ENCODE measurements at places on chromosomes 16 and 17.

DNA sequence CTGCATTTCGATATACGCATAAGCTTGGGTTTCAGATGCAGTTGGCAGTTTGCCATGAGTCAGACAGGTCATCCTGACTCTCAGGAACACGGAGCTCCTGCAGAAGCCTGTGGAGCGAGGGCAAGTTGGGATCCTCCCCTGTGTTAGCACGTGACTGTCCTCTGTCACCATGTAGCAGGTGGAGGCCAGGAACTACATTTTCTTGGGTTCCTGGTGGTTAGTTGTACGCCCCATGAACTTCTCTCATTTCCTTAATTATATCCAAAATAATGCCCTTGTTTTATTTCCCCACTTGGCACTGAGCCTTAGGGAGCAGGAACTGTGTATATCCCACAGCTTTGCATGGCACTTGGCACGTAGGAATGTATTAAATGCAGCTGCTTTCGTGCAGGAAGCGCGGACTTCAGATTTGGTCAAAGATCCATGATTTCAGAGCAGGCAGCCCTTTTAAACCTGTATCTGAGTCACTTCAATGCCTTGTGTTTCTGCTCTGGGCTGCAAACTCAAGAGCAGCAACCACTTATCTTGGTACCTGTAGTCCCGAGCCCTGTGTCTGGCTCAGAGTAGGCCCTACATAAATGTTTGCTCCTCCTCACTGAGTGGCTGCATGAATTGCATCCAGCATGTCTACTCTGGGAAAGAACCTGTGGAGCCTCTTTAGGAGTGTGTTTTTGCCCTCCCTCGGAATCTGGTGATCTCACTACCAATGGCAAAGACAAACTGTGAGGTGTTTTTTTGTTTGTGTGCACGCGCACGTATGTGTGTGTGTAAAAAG lies 428.4 kb downstream of the MAF start:
- no peak for DNase-seq

GRCh38 chr17:34249061-34249460 lies 6.0 kb upstream of the CCL2 start:
- DNase-seq, result no peak

DNA sequence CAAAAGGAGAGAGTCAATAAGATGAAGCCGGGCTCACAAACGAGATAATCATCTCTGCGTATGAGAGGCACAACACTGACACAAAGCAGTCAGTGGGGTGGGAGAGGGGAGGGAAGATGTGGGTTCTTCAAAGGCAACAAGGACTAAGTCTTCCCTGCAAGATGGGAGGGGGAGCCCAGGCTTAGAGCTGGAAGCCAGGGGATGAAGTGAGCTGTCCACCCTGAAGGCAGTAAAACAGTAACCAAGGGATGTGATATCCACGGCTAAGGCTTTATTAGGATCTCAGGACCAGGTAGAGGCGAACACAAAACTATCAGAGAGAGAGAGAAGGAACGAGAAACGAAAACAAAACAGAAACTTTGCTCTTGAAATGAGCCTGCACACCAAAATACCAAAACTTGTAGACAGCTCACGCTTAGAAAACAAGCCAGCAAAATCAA lies 115.9 kb downstream of the DYNLRB2 start:
- DNase-seq, result no peak

DNA sequence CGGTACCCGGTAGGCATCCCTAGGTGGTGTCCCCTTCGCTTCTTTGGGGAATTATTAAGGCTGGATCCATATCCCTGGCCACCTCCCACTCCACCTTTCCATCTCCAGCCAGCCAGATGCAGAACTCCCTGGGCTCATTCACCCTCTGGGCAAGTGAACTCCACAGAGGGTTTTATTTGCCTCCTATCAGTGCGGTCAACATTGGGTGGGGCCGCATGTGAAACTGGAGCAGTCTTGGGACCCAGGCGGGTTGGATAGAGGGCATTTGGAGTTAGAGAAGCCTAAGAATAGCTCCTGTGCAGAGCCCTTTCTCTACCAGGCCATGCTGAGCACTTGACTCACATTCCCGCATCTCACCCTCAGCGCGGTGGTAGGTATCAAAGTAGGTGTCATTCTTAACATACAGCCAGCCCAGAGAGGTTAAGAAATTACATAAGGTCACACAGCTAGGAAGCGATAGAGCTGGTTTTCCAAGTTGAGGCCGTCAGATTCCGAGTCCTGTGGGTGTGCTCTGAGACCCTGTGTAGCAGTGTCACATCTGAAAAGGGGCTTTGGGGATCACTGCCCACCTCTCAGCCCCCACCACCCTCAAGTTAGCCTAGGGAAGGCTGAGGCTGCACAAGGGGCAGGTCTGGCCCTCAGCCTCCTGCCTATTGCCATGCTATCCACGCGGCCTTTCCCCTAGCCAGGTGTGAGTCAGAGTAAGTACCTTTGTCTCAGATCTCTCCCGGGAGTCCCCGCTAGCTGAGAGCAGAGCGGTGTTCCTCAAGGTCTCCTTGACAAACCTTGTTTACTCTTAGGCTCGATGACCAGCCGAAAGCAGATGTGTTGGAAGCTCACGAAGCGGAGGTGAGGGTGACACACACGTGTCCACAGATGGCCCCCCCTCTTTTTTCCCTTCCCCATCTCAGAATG lies 26.9 kb upstream of the LGALS9 start:
- no peak for DNase-seq

DNA sequence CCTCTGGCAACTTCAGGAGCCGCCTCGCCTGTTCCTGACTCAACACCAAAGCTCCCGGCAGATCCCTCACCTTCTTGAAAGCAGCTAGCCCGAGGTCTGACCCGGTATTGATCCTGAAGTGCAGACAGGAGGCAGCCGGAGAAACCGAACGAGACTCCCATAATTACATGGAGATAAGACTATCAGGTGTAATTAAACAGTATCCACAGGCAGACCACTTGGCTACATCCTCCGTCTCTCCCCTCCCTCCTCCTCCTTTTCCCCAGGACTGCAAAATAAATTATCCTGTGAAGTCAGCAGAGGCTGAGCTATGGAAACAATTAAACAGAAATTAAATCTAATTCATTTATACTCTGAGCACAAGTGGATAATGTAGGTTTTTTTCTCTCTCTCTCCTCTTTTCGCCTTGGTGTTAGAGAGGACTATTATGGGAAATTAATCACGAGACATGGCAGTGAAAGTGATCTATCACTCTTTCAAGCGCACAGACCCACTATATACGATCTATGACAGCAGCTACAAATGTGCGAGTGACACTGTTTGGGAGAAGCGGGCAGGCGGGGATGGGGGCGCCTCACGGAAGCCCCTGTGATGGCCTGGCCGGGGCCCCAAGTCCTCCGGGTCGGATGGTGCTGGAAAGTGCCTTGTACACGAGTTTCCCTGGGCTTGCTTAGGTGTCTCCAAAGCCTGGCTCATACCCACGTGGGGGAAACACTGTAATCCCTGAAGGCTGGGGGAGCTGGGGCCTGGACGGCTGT lies 92.8 kb downstream of the RBFOX3 start:
- no peak for DNase-seq

DNA sequence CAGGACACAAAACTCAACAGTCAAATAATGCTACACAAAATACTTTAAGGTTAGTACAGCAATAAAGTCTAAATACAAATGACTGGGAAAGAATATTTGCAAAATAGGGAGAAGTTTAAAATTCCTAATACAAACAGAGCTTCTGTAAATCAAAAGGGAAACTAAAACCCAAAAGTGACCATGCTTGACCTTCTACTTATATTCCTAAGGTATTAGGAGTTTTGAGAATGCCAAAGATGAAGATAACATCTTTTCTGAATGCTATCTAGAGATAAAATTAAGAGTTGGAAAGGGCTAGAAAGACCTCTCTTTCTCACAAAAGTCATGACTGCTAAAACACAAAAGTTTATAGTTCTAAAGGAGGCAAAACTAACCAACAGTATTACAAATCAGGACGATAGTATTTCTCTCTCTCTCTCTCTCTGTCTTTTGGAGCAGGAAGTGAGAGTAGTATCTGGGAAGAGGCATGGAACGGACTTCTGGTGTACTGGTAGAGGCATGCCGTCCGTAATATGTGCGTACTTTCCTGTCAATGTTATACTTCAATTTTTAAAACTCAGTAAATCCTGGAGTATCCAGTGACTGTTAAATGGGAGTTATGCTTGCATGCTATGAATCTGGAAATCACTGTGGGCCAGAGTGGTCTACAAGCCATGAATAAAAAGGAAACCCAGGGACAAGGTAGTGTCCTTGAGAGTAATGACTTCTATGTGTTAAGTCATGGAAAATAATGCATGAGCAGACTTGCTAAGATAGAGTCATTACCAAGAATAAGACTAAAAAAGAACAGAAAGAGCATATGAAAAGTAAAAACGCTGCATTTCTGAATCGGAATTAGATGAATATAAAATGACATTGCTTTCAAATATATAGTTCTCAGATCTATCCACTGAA lies 49.7 kb upstream of the ANKFY1 start:
- DNase-seq, result no peak

DNA sequence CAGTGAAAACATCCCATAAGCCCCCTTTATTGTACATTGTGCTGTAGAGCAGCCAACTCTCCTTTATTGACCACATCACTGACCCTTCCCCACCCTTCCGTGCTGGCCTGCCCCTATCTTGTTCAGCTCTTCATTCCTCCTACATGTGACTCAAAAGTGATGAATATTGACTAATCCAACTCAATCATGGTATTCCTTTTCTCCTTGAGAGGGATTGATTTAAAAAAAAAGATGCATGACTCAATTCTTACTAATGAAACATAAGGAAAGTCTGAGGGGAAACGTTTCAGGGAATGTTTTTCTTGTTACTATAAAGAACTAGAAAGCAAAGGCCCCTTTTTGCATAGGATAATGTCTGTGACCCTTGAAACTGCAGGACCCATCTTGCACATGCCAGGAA lies 125.2 kb upstream of the SOX9 start:
- no peak for DNase-seq

- DNase-seq, result peak; percentile 68
These were observed 9.3 kb downstream of the GIT1 start for GRCh38 chr17:29579866-29580771.

GRCh38 chr16:69520800-69521602 lies 44.8 kb upstream of the NFAT5 start:
- DNase-seq, result no peak

GRCh38 chr17:72572604-72573491 lies 452.0 kb downstream of the SOX9 start:
- DNase-seq, result no peak

GRCh38 chr16:28293601-28293960 lies 1.3 kb downstream of the SBK1 start:
- DNase-seq, result no peak
